ENCODE measurements at places on chromosomes 3 and 15.

GRCh38 chr3:152646004-152646403 is 188.9 kb upstream of the P2RY1 start:
- H3K27ac ChIP-seq, result no peak overlapping the region
- H3K4me1 ChIP-seq, result no peaks in the 10 kb centered on the region

- H3K27me3 ChIP-seq, result no peaks in the 10 kb centered on the region
- H3K4me3 ChIP-seq, result no peak overlapping the region
- no peak overlapping the region for H3K27ac ChIP-seq
- no peaks in the 10 kb centered on the region for H3K36me3 ChIP-seq
- DNase-seq, result no peak
- H3K4me1 ChIP-seq, result no peaks in the 10 kb centered on the region
These were observed 381.4 kb downstream of the CNTN3 start for GRCh38 chr3:74233091-74233490.

GRCh38 chr3:18446149-18446825 is 21.1 kb upstream of the SATB1 start:
- no peak for DNase-seq
- no peak overlapping the region for H3K27ac ChIP-seq
- H3K4me3 ChIP-seq, result no peak overlapping the region

DNA sequence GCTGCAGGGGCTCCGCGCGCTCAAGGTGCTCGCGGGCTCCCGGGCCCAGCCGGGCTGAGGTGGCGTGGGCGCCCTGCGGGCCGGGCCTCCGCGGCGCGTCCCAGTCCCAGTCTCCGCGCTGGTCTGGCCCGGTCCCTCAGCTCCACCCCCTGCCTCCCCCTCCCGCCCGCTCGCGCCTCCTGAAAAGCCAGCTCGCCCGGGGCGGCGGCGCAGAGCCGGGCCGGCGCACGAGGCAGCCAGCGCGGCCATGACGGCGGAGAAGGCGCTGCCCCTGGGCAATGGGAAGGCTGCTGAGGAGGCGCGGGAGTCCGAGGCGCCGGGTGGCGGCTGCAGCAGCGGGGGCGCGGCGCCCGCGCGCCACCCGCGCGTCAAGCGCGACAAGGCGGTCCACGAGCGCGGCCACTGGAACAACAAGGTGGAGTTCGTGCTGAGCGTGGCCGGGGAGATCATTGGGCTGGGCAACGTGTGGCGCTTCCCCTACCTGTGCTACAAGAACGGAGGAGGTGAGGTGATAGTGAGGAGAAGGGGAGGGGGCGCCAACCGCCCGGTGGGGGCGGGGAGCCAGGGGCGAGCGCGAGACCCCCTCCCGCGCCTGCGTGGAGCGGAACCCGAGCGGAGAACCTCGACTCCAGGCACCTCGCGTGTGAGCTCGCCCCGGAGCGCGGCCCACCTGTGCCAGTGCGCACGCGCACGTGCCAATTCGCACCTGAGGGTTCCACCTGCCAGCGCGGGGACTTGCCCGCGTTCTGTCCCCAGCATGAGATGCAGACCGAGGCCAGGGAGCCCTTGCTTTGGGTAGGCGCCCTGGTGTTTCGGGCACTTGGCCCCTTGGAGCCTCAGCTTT is at the start of gene SLC6A11:
TSS of gene SLC6A11 (plus strand) at position 210 of the 844 bp plus-strand sequence. CDS start at position 248, 38 bp downstream.
- H3K4me3 ChIP-seq, result no peak within 1 kb of the TSS
- H3K27ac ChIP-seq, result no peak within 1 kb of the TSS
- H3K4me1 ChIP-seq, result no peaks in the 10 kb centered on the region
- H3K36me3 ChIP-seq, result no peaks in the 10 kb centered on the region
- H3K27me3 ChIP-seq, result peaks cover 33% of the 10 kb centered on the region

DNA sequence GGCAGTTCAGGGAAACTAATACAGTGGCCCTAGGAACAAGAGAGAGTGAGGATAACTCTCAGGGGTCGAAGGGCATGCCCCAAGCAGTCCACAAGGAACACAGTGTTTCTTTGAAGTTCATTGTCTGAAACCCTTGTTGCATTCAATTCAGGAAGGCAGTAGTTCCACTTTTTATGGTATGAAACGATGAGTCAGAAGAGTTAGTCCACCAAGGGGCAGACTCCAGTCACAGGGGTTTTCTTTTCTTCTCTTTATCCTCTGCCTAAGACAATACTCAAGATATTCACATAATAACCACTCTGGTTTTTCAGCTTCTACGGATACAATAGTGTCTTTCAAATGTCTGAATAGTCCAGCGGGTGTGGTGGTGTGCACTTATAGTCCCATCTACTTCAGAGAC is 23.7 kb upstream of the TICRR start:
- H3K27me3 ChIP-seq, result no peaks in the 10 kb centered on the region
- H3K27ac ChIP-seq, result no peak overlapping the region
- no peaks in the 10 kb centered on the region for H3K36me3 ChIP-seq

GRCh38 chr15:31409171-31409570 is 82.5 kb downstream of the KLF13 start:
- no peak overlapping the region for H3K27ac ChIP-seq
- H3K4me1 ChIP-seq, result peaks cover 18% of the 10 kb centered on the region

DNA sequence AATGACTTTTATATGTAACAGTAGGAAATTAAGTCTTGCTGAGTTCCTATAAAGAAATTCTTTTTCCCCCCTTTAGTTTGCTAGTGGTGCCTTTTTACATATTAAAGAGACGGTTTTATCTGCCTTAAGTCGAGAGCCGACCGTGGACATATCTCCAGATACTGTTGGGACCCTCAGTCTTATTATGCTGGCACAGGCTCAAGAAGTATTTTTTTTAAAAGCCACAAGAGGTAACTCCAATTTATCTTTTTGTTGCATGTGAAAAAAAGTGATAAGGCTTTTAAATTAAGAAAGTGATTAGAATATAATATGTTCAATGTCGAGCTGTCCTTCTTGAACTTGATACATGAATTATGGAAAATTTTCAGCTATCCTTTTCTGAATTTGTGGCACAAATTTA is 26.7 kb downstream of the PDCD6IP start:
- no peaks in the 10 kb centered on the region for H3K27me3 ChIP-seq
- no peak for DNase-seq
- H3K4me1 ChIP-seq, result no peaks in the 10 kb centered on the region
- H3K36me3 ChIP-seq, result peaks cover 19% of the 10 kb centered on the region

DNA sequence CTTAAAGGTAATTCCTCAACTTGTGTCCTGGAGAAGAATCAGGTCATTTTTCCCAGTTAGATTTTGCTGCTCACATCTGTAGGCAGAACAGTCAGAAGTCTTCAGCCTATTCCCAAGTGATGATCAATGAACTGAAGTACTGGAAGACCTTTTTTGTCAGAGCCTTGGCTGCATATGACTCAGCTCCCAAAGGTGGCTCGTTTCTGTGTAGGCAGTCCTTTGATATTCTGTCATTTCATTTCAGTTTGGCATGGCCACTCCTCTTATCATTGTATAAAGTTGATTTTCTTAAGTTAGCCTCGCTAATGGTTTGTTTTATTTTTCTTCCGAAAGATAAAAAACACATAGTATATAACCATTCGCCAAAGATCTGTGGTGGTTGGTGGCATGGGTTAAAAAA is 90.7 kb downstream of the KLHL25 start:
- no peaks in the 10 kb centered on the region for H3K4me1 ChIP-seq
- no peaks in the 10 kb centered on the region for H3K36me3 ChIP-seq
- H3K27ac ChIP-seq, result no peak overlapping the region
- no peak overlapping the region for H3K4me3 ChIP-seq
- DNase-seq, result no peak

GRCh38 chr3:151837057-151837456 is 23.1 kb downstream of the AADAC start:
- no peaks in the 10 kb centered on the region for H3K36me3 ChIP-seq
- H3K27ac ChIP-seq, result peak overlapping the region; percentile 61
- no peaks in the 10 kb centered on the region for H3K27me3 ChIP-seq

- DNase-seq, result no peak
- no peaks in the 10 kb centered on the region for H3K36me3 ChIP-seq
- H3K4me1 ChIP-seq, result no peaks in the 10 kb centered on the region
- no peak overlapping the region for H3K27ac ChIP-seq
- H3K4me3 ChIP-seq, result no peak overlapping the region
- peaks cover 52% of the 10 kb centered on the region for H3K27me3 ChIP-seq
These were observed 57.5 kb downstream of the SST start for GRCh38 chr3:187612656-187613055.

GRCh38 chr3:140756240-140757016 is 78.6 kb downstream of the TRIM42 start:
- no peak overlapping the region for H3K4me3 ChIP-seq
- H3K36me3 ChIP-seq, result no peaks in the 10 kb centered on the region
- H3K27ac ChIP-seq, result no peak overlapping the region
- no peaks in the 10 kb centered on the region for H3K4me1 ChIP-seq
- no peak for DNase-seq

DNA sequence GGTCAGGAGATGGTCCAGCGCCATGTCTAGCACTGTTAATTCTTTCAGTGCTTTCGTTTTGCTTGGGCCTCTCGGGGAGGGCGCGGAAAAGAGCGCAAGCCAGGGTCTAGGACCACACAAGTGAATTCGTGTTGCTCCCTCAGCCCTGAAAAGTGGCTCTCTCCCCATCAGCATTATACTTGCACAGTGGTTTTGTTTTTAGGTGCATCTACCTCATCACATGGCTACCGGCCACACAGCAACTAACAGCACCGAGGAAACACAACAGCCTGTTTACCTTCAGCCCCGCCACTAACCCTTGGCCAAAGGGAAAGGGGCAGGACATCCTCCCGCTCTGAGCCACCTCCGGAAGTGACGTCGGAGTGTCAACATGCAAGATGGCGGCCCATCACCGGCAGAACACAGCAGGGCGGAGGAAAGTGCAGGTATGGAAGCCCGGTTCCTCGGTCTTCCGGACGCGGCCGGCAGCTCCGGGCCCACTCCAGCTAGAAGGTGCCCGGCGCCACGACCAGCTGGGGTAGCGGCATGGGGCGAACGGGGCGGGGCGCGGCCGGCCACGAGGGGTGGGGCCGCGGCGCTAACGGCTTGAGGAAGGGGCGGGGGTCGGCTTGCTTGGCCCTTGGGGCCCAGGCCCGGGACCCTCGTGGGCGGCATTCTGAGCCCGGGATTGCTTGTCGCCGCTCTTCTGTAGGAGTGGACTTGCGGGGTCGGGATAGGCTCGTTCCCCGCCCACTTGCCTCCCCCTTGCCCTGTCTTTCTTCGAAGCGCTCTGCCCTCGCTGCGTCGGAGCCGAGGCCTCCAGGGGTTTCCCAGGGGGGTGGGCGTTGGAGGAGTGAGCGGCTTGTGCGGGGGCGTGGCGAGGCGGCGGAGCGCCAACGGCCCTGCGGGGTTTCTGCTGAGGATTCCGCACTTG is at the start of the genes SCN11A and WDR48:
TSS of gene SCN11A (minus strand) at position 296 of the 913 bp plus-strand sequence. CDS start 101,582 bp downstream, outside the sequence.
TSS of gene WDR48 (plus strand) at position 368 of the 913 bp plus-strand sequence. CDS start at position 378, 10 bp downstream.
- no peaks in the 10 kb centered on the region for H3K27me3 ChIP-seq
- peak; percentile 76 for DNase-seq
- H3K4me3 ChIP-seq, result peak within 1 kb of the TSS; percentile 80
- peaks cover 9% of the 10 kb centered on the region for H3K4me1 ChIP-seq
- H3K36me3 ChIP-seq, result no peaks in the 10 kb centered on the region
